ENCODE measurements at places on chromosomes 2 and 18.
A peak's percentile ranks its signal among the peaks of the same experiment; 100 is the strongest.

DNA sequence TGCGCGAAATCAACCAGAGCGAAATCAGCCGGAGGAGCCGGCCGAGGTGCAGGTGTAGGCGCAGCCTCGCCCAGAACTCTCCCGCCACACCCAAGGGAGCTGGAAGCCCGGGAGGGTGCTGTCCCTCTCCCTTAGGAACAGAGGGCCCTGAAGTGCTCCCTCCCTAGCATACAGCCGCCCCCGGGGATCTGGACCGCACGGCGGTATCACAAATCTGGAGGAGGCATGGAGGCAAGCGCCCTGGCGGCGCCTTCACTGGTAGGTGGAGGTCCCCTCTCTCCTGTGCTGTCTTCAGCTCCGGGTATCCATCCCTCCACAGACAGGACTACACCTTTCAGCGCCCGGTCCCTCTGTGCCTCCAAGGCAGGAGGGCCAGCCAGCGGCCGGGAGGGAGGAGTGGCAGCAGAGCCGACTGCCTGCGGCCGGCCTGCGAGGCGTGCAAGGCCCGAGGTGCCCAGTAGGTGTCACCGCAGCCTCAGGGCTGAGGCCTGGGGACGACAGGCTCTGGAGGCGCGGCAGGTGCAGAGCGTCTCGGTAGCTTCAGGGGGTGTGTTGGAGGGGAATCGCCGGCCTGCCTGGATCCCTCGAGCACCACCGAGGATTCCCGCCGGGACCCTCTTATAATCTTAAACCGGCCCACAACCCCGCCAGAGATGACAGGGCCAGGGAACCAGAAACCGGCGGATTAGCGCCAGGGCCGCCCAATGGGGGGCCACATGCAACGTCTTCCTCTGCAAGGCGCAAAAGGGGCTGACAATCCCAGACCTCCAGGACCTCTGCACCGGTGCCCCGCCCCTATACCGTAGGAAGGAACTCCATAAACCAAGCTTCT lies 2.8 kb downstream of the IHH start:
- DNase-seq = peak; percentile 50

- DNase-seq = no peak
Observed at GRCh38 chr18:25646971-25647370, 295.0 kb upstream of the ZNF521 start.

GRCh38 chr2:74835831-74836674 lies 2.1 kb downstream of the HK2 start:
- DNase-seq = no peak

GRCh38 chr2:43725711-43726246 lies 48.1 kb upstream of the DYNC2LI1 start:
- no peak for DNase-seq

DNA sequence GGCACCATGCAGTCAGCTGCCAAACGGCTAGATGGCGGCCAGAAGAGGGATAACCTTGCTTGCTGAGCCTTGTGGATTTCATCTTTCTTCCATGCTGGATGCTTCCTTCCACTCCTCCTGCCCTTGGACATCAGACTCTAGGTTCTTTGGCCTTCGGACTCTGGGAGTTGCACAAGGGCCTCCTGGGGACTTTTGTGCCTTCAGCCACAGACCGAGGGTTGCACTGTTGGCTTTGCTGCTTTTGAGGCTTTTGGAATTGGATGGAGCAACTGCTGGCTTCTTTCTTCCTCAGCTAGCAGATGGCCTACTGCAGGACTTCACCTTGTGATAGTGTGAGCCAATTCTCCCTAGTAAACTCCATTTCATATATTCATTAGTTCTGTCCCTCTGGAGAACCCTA lies 31.0 kb downstream of the STRADB start:
- DNase-seq = no peak

DNA sequence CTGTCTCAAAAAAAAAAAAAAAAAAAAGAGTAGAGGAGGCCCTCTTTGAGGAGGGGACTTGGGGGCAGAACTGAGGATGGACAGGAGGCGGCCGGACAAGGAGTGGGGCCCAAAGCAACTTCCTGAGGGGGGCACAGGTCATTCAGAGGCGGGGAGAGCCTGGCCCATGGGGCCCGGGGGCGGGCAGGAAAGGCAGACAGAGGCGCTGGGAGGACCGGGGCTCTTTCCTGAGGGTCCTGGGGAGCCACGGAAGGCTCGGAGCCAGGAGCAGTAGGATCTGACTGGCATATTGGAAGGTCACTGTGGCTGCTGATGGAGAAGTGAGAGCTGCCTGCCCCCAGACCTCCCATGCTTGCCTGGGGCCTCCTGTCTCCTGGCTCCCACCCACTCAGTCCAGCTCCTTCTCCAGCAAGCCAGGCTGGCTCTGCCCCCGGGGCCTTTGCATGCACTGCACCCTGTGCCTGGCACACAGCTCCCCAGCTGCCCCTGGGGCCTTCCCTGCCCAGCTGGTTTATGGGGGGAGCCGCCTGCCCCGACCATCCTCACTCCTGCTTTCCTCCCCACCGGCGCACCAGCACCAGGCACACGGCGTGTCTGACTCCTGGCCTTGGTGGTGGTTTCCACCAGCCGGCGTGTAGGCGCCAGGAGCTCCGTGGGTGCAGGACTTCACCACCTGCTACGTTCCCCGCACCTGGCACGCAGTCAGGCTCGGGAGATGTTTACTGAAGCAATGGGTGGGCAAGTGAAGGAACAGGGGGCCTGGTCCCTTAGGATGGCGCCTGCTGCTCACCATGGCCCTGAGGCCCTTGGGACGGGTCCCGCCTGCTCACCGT lies 5.6 kb downstream of the ESPNL start:
- DNase-seq = no peak

DNA sequence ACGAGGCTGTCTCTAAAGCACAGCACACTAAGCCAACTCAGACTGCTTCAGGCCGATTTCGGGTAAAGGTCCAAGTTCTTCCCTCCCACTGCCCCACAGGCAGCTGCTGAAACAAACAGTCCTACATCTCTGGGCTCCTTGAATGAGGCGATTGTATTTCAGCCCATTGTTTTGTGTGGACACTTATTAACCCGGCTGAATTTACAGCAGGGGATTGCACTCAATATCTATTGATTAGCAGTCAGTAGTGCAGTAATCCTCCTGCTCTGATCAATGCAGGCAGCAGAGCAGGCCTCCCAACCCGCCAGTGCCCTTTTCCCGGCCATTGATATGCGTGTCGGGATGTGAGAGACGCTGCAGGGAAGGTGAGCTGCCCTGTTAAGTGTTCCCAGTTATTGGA lies 330.1 kb downstream of the CMPK2 start:
- DNase-seq = no peak

DNA sequence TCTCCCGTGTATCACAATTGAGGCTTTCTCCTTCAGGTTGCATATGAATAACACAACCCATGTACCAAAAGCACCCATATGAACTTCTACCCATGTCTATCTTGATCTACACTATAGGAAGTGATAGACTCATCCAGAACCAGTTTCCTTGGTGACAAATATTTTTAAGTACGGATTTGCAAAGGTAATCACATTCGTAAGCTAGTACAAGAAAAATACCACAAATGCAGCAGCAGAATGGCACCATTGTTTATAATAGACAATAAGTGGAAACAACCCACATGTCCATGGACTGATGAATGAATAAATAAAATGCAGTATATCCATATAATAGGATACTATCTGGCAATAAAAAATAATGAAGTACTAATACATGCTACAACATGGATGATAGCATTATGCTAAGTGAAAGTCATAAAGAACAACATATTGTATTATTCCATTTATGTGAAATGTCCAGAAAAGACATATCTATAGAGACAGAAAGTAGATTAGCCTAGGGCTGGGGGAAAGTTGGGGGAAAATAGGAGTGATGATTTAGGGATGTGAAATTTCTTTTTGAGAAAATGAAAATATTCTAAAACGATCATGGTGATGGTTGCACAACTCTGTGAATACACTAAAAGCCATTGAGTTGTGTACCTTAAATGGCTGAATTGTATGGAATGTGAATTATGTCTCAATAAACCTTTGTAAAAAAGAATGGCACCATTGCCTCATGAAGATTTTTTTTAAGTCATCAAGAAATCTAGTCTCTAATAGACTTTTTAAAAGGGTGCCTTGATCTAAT lies 3.4 kb upstream of the CCDC88A start:
- DNase-seq = no peak

GRCh38 chr2:203625701-203626100 lies 80.7 kb upstream of the CD28 start:
- DNase-seq = no peak

Measured in stimulated activated CD4-positive, alpha-beta T cell treated with anti-CD3 and anti-CD28 coated beads, Interleukin-1b, Interleukin-23, amount 100 ng/mL, for 1 hour (primary cell).